ENCODE measurements at places on chromosomes 4 and X.
A peak's percentile ranks its signal among the peaks of the same experiment; 100 is the strongest.

DNA sequence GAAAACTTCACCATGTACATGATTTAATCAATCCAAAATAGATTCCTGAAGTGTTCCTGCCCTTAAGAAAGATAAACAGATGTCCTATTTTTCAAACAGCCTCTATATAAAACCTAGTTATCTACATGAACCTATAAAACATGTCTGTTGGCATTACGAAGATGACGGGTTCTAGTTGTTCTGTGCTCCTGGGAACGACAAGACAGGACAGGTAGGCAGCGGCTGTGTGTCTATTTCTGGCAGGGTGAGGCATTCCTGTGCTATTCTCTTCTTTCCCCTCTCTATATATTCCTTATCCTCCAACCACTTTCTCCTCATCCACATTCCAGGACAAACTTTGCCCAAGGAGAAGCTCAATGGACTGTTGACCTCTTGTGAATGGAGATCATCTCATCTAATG, 6.1 kb downstream of the FAT1 start:
- no peak for DNase-seq

DNA sequence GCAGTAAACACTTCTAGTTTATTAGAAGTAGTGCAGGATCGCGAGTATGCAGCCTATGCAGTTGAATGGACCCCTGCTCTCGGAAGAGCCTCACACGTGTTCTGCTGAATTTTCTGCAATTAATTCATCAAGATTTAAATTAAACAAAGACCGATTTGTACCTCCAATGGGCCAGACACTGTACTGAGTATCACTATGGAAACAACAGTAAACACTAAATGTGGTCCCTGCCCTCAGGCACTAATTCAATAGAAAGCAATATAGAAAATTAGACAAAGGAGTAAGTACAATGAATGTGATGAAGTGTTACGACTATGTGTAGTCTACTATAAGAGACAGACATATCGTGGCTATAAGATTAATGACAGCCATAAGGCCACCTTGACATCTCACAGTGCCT, 740.3 kb upstream of the FRG1 start:
- DNase-seq: no peak

DNA sequence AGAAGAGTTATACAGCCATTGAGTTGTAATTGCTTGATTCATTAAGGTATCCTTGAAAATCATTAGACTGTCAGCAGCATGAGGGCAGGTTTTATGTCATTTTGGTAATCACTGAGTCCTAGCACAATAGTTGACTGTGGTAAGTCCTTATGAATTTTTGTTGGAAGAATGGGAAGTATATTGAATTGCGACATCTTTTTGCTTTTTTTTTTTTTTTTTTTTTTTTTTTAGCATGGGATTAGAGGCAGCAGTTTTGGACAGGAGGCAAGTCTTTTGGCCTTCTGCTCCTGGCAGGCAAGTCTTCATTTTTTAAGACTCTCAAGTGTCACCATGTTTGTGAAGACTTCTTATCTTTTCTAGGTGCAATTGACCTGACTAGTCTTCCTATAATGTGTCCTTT, 29.7 kb downstream of the PRRG1 start:
- no peak for DNase-seq

DNA sequence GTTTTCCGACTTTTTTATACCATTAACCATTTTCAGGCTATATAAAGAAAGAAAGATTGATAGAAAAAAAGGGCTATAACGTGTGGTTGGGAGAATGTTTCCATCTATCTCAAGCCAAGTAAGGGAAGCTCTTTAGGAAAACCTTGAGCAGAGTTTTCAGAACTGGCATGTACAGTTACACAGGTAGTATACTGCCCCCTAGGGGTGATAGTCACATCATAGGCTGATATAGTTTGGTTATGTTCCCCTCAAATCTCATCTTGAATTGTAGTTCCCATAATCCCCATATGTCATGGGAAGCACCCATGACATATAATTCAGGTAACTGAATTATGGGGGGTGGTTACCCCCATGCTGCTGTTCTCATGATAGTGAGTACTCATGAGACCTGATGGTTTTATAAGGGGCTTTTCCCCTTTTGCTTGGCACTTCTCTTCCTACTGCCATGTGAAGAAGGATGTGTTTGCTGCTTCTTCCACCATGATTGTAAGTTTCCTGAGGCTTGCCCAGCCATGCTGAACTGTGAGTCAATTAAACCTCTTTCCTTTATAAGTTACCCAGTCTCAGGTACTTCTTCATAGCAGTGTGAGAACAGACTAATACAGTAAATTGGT, 186.8 kb downstream of the TMA16 start:
- DNase-seq: peak; percentile 0

- no peak for DNase-seq
Observed at GRCh38 chr4:56892691-56893090, 15.0 kb upstream of the REST start.

- DNase-seq: peak; percentile 80
Observed at GRCh38 chr4:1248245-1249147, at the start of gene CTBP1. TSS of gene CTBP1 (minus strand) at chr4:1249130. CDS start at chr4:1241331, 7,799 bp downstream.

GRCh38 chr4:106615410-106615945, 246.9 kb upstream of the GIMD1 start:
- no peak for DNase-seq

DNA sequence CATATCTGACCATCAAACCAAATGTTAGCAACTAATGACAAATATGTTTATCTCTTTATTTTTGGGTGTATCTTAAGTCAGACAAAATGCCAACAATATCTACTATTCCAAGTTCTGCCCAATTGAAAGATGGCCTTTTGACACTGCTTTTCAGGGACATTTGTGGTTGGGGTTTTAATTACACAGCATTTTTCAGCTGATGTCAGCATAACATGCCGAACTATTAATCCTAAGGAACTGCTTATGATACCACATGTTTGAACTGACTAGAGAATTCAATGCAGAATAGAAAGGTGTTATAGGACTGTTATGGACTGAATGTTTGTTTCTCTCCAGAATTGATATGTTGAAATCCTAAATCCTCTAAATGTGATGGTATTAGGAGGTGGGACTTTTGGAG, 445.1 kb downstream of the TMA16 start:
- DNase-seq: no peak

DNA sequence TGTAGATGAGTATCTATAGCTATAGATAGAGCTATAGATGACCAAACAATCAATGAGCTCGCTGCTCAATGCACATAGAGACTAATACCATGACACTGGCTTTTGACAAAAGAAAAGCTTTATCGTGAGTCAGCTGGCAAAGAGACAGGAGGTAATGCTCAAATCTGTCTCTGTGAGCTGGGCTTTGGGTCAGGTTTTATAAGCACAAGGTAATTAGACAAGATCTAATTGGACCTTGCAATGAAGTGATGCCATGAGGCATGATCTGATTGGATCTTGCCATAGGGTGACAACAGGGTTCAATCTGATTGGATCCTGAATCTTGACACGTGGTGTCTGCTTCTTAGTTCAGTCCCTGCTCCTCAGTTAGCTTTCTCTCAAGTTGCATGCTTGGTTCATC, 180.7 kb upstream of the MXRA5 start:
- no peak for DNase-seq

Data from activated CD4-positive, CD25-positive, alpha-beta regulatory T cell (primary cell).